ENCODE measurements at places on chromosomes 4 and X.
A peak's percentile ranks its signal among the peaks of the same experiment; 100 is the strongest.

DNA sequence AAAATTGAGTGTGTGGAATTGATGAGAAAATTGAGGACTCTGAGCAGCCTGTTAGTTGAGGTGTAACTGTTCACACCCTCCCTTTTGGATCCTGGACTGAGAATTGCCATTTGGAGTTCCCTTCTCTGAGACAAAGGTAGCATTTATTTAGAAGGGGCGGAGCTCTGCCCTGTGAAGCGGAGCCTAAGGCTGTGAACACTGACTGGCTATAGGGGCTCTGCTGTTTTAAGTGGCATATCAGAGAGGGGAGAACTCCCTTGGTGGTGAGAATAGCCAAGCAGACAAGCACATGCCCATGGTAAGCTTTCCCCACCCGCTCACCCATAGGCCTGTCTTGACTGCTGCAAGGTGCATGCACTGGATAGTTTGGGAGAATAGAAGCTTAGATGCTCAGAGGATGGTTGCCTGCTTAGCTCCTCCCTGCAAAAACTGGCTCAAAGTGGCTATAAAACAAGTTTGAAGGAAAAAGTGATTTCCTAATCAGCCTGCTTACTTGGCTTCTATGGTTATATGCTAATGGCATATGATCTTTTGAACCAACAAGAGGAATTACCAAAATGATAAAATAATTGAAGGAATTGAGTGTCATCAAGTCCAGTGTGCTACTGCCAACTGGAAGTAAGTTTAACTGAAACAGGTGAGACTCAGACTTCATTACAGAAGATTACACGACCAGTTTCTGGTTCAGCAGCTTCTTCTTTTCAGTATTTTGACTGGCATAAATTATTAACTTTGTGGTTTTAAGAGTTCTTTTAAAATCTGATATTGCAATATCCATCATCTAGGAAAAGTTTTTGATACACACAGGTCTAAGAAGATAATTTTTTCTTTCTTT lies 108.4 kb downstream of the AFF1 start:
- no peak for DNase-seq

- peak; percentile 56 for DNase-seq
Measured at GRCh38 chrX:5775846-5776430, 452.7 kb downstream of the NLGN4X start.

DNA sequence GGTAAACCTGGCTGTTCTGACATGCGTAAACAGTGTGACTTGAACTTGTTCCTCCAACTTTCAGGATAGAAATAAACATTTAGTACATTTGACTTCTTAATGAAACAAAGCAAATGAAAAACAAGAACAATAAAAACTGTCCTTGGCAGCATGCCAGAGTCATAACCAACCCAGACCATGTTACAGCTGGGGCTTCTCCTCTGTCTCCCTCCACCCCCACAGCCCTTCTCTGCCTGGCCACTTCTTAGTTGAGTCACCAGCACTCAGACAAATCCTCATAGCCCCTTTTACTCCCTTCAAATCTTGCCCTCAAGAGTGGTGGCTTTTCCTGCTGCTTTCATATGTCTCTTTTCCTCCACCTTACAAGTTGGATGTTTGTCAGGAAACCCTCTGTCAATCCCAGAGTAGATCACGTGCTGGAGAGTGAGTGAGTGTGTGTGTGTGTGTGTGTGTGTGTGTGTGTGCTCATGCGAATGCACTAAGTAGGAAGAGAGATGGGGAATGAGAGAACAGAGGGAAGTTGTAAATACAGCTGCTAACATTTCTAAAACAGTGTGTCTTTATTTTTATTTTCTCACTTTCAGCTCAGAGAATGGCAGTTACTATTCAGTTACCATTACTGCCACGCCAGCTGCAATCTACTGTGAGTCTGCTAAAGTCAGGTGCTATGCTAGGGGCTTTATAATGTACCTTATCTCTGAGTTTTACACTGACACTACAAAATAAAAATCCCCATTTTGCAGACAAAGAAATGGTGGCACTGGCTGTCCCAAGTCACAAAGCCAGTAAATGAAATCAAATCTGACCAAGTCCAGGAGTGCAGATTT lies 15.0 kb downstream of the SCARB2 start:
- DNase-seq: peak; percentile 72

GRCh38 chr4:129474698-129475097 lies 378.7 kb downstream of the C4orf33 start:
- no peak for DNase-seq

DNA sequence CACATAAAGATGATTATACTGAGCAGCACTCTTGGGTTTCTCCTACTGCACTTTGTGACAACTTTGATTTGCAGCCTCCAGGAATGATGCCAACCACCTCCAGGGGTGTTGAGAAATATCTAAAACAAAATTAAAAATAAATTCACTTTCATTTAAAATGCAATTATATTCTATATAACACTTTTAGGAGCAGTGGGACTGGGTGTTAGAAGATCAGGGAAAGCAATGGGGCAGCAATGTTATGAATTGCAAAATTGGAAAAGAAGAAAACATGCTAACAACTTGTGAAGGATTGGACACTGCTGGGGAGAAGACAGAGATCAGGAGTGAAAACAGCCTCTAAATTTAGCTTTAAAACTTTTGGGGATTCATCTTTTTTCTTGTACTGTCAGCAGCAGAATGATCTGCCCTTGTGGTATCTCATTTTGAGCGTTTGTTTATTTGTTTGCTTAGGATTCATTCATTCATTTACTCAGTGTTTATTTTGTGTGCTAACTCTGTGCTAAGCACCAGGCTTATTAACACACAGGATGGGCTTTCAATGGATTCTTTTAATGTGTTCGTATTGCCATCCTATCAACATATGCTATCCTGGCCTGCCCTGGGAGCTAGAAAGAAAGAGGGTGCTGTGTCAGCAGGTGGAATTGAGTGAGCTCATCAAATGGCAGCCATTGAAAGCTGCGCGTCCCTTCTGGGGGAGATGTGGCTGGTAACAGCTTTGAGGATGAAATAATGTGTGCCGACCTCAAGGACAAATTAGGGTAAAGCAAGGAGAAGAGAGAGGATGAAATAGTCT lies 96.5 kb downstream of the FRMPD4 start:
- DNase-seq: no peak

- peak; percentile 13 for DNase-seq
Measured at GRCh38 chr4:116702949-116703348, 382.4 kb downstream of the TRAM1L1 start.

GRCh38 chr4:99808260-99808857 lies 8.3 kb upstream of the DAPP1 start:
- DNase-seq: peak; percentile 79

- DNase-seq: no peak
Measured at GRCh38 chrX:29435396-29435795, 780.0 kb upstream of the MAGEB2 start.

DNA sequence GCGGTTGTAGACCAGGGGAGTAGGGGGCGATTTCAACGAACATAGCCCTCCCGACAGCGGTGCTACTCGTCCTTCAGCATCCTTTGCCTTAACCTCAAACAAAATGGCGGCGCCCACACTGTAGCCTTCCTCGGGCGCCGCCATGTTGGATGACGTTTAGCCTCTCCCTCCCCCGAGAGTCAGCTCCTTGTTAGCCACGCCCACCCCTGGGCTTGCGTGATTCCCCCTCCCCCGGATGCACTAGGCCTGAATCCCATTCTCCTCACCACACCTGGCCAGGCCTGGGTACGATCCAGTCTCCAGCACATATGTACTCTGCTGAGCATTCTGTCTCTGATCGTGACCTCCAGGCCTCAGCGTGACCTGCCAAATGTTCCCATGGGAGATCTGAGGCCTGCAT lies 49.0 kb upstream of the ZNF157 start:
- DNase-seq: no peak

DNA sequence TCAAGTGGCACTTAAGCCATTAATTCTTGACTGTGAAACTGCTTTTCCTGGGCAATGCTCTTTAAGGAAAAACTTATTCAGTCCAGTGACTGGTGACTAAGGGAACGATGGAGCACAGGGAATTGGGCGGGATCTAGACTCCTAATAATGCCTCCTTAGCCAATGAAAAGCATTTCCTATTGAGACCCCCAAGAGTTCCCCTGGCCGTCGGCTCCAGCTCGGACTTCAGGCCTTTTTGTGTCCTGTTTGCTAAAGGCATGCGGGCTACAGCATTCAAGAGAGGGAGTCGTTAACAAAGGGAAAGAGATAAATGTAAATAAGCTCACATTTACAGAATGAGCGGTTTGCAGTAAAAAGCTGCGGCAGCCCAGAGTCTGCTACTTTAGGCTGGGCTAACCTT lies at the start of gene LPAR4:
Gene LPAR4 (plus strand): TSS at position 232 of the 400 bp plus-strand sequence. CDS start 7,150 bp downstream, outside the sequence.
- DNase-seq: no peak

DNA sequence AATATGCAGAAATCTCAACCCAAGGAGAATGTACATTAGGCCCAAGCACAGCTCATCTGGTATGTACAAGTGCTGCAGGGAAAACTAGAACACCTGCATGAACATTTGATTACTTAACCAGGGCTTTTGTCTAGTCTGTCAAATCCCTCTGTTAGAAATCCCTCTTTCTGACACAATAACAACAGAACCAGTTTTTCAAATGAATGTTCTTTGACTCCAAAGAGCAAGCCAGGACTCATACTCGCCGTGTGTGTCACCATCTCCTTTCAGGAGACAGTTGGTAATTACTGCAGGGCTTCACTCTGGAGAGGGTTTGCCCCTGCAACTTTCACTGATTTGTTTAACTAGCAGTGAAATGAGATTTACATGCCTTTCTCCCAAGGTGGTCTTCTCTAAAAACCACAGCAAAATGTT lies 143.0 kb upstream of the FAM241A start:
- DNase-seq: no peak

GRCh38 chr4:80206521-80207171 lies 9.3 kb downstream of the PRDM8 start:
- no peak for DNase-seq

DNA sequence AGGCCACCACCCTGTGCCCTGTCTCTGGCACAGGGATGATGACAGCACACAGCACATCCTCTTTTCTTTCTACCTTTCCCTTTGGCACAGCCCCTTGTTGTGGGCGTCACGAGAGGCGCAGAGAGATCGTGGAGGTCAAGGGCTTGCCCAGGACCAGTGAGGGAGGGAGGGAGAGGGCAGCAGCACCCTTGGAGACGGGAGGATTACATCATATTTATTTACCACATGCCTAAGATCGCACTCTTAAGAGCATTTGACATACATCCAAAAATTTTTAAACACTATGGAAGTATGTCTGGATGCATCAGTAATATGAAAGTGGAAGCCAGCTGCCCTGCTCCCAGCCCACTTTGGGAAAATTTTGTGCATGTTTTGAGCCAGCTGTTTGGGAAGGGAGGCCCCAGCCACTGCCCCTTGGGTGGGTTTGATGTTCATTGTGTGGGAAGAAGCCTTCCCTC lies 12.7 kb downstream of the WFS1 start:
- DNase-seq: no peak

DNA sequence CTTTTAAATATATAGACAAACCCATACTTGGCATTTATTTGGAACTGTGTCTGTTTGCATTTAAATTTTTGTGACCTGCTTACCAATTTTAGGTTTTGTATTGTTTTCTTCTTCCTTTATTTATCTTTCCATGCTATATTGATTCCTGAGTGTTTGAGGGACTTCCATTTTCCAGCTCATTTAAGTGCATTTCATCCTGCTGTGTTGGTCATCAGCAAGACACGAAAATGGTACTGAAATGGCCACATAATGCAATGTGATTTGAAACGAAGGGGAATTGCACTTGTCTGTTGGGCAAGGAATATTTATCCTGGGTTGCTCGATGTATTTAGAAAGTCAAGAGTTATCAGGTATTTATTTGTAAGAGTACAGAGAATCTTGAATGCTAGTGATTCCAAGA lies 524.3 kb upstream of the MAGEB2 start:
- DNase-seq: no peak

- DNase-seq: no peak
Measured at GRCh38 chrX:24184018-24184417, 34.5 kb downstream of the ZFX start.

DNA sequence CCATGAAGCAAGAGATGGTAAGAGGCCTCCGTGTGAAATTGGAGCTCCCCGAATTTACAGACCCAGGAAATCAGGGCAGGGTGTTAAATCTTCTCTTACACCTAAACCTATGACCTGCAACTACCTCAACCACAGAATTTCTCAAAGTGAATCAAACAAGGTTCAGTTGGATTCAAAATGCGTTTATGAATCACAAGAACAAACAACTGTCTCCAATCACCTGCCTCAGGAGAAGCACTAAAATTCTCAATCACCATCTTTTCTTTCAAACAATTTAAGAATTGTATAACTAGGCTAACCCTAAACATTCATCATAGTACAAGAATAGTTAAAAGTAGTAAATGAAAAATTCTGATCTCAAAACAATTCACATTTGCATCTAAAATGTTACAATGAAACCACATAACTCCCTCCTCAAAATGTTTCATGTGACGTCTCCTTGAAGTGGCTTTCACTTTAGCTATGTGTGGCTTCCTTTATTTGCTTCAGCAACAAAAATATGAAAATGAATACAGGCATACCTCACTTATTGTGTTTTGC lies 19.2 kb downstream of the PPP3CA start:
- DNase-seq: no peak

DNA sequence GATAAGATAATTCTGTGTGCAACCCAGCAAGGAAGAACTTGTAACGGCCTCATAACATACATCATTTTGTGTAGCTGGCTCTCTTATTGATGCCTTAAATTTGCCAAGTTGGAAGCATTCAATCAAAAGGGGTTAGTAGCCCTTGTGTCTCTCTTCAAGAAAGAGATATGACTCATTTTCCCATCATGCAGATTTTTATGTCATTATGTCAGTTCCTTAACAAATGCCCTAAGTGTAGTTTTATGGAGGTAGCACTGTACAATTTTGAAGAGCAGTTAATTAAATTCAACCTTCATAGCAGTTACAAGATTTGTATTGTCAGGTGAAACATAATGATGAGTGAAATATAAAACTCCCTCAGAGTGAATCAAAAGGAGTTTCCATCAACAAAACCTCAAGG lies 215.6 kb downstream of the GRIA3 start:
- no peak for DNase-seq

DNA sequence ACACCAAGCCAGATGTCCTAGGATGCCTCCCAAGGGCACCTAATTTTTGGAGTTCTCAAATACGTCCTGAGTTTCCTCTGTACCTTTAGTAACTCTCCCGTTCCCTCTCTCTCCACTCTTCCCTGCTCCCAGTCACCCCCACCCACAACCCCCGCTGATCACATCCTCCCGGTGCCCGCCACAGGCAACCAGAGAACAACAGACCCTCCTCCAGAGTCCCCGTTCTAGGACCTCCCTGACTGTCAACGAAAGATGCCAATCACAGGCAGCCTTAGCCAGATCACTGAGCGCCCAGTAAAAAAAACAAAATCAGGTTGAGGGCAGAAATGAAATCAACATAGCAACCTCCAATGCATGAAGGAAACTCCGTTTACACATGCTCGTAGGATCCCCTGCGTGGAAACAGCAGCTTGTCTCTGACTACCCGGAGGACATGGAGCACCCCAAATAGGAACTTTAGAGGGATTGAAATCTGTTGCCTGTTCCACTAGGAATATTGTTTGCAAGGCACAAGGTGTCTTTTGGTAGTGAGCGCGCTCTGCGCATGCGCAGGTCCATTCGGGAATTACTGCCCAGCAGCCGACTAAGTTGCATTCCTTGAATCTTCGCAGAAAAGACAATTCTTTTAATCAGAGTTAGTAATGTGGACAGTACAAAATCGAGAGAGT lies at the start of gene GABRB1:
Gene GABRB1 (plus strand): TSS at position 557 of the 668 bp plus-strand sequence.
- no peak for DNase-seq

Data from OCI-M1 (cell line).